ENCODE measurements at places on chromosomes 7 and 10. TPM values are rescaled to one million over a fixed set of nuclear protein-coding genes. Genes with fewer than 3 reads are reported as not detected.

KAZALD1 gene
- total RNA-seq, result 12.4 TPM

MACC1 gene
- total RNA-seq, result 0.69 TPM

IGFBP1 gene
- not detected for total RNA-seq

ENO4 gene
- total RNA-seq, result not detected

GIMAP6 gene
- 31.7 TPM for total RNA-seq

GRCh38 chr10:62813453-62813852 is 2.7 kb downstream of the EGR2 start:
- no peak for DNase-seq

DNA sequence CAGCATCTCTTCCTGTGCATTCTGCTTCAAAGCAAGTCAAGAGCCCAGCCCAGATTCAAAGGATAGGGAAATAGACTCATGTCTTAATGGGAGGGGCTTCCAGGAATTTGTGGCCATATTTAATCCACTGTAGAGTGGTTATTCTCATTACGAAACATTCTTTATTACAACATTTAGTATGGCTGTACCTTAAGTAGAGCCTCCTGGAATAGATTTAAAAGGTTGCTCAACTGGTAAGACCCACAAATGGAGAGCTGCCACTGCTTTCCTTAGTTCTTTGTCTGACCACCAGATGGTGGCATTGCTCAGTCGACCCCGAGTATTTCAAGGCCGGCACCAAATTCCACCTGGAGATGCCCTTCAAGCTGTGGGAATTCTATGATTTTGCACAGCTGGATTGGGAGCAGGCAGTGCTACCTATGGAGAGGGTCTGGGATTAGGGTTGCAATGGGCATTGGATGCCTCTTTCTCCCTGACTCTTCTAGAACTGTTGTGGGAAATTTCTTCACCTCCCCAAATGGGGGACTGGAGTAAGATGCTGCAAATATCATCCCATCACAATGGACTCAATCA is 102.2 kb downstream of the RBM20 start:
- no peak for DNase-seq

DNA sequence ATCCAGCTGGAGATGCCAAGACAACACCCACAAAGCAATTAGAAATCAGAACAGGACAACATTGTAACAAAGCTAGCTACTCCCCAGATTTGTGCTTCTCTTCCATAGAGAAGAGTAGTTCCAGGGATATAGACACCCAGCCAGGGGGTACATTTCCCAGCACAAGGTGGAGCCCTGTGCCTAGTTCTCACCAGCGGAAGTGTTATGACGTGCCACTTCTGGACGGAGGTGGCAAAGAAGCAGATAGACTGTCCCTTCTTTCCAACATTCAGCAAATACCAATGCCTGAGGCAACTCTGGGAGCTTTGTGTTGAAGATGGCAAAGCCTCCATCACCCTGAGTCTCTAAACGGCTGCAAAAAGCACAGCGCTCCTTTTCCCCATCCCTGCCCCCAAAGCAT is 23.4 kb upstream of the GSAP start:
- DNase-seq, result no peak

Data from aorta (tissue), 5 donors.